ENCODE measurements at places on chromosomes 6 and 20. TPM values are rescaled to one million over a fixed set of nuclear protein-coding genes. Genes with fewer than 3 reads are reported as not detected.

The TMC2 gene
- total RNA-seq: not detected

The LHFPL5 gene
- not detected for total RNA-seq

The GGTLC1 gene
- not detected for total RNA-seq

The SLC17A1 gene
- total RNA-seq: not detected

The CST5 gene
- not detected for total RNA-seq

The TRIM40 gene
- total RNA-seq: not detected

The ADGRG6 gene
- total RNA-seq: 2.5 TPM

GRCh38 chr6:47323321-47323720, 13.6 kb upstream of the TNFRSF21 start:
- no peak for DNase-seq

GRCh38 chr20:60760256-60761000, 491.6 kb upstream of the CDH4 start:
- no peak for DNase-seq

GRCh38 chr20:58546416-58546711, 31.2 kb upstream of the APCDD1L start:
- no peak for DNase-seq

GRCh38 chr6:137304020-137304780, 85.0 kb upstream of the IFNGR1 start:
- DNase-seq: no peak

DNA sequence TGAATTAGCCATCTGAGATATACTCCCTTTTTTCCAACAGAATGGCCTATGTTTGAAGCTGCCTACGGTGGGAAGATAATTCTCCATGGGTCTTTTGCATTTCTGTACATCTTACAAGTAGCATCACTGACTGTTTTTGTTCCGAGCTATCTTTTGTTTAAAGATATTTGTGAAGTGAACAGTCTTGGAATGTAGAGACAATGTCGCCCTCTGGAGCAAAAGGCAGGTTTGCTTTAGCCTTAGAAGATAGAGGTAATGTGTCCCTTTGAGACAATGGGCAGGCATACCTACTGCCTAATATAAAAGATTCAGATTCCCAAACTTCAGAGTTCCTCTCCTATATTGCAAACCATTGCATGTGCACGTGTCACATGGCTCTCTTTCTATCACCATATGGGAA, 347.8 kb upstream of the CNR1 start:
- DNase-seq: no peak

DNA sequence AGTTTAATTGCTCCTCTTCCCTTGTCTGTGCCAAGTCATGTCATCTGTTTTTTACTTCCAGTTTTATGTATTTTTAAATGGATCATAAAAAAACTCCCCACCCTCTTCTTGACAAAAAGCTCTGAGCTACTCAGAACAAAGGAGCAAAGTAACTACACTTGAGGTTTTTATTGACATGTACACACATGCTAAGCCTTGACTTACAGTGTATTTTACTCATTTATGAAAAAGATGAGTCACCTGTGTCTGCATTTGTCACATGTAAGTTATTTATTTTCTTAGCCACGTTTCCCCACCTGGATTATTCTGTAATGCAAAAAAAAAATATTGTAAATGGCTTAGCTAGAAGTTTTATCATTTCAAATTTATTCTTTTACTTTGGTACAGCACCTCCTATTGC, 628.8 kb upstream of the SLC35B3 start:
- DNase-seq: no peak

GRCh38 chr6:128346569-128346968, 173.8 kb downstream of the PTPRK start:
- DNase-seq: no peak

- no peak for DNase-seq
Observed at GRCh38 chr6:141195251-141195832, 937.4 kb upstream of the GJE1 start.

DNA sequence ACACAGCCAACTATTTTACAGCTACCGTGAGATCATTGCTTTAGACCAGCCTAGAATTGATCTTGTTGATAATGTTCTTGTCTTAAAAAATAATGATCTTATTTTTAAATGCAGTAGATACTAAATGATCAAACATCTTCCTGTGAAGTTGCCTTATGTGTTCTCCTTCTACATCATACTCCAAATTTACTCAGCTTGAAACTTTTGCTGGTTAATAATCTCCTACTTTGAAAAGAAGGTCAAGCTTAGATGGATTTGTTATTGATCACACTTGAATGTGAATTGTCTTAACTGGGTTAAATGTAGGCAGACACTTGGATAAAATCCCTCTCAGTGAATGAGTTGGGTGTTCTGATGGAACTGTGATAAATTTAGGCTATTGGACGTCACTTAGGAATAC, 91.9 kb downstream of the HAO1 start:
- no peak for DNase-seq

GRCh38 chr6:112218563-112218962, 35.8 kb downstream of the LAMA4 start:
- no peak for DNase-seq

All from chondrocyte (in vitro differentiated cells).